ENCODE measurements at places on chromosomes 7 and 10.

- no peak for DNase-seq
These were observed 492.4 kb upstream of the SORCS1 start for GRCh38 chr10:107656932-107657331.

DNA sequence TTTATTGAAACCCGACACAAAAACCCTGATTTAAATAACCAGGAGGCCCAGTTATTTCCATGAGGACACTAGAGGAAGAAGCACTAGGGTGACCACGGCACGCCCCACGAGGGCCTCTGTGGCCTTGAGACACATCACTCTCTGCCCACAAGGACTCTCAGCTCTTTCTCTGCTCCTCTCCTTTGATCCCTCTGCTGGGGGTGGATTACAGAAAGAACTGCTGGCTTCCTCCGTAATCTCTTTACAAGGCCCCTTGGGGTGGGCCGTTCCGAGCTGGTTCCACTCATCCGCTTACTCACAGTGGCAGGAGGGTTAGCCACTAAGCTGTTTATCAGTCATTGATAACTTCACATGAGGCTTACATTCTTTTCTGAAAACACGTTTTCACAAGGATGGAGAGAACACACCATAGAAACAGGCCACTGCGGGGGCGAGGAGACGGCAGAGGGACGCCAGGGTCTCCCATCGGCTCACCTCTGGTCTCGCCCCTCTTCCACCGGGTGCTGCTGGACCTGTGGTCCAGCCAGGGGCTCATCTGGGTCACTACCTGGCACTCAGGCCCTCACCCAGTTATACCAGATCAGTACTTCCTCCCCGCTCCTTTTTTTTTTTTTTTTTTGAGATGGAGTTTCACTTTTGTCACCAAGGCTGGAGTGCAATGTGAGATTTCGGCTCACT lies 17.6 kb upstream of the PFKFB3 start:
- no peak for DNase-seq

GRCh38 chr10:129448539-129448938 lies 18.5 kb upstream of the MGMT start:
- DNase-seq = no peak

DNA sequence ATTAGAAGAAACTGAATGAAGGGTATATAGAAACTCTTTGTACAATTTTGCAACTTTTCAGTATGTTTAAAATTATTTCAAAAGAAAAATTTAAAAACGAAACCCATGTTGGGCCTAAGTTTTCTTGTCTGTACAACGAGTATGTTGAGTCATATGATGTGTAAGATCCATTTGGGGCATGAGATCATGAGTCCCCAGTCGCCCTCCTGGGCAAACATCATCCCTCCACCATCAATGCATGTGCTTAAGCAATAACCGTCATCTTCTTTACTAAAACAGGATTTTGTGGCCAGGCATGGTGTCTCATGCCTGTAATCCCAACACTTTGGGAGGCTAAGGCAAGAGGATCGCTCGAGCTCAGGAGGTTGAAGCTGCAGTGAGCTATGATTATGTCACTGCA lies 54.2 kb upstream of the CDCA7L start:
- DNase-seq = no peak

GRCh38 chr7:39360766-39361165 lies 205.4 kb upstream of the YAE1 start:
- DNase-seq = no peak

GRCh38 chr10:80126876-80127275 lies 5.7 kb upstream of the PLAC9 start:
- no peak for DNase-seq

DNA sequence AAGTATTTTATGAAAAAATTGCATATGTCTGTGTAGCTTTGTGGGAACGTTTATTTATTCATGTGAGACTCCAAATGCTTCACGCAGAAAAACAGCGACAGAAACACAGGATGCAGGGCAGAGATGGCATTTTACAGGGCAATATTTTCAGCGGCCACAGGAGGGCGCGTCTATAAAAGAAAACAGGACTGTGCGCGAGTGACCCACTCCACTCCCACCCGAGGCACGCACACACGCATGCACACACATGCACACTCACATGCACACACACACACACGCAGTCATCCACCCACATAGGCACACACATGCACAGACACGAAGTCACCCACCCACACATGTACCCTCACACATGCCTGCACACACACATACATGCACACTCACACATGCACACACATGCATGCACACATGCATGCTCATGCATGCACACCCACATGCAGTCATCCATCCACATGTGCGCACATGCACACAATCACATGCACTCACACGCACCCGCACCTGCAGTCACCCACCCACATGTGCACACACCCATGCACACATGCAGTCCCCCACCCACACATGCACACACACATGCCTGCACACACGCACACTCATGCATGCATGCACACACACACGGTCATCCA lies 96.3 kb downstream of the DNAJB6 start:
- no peak for DNase-seq
